GM23248 (cell line): ENCODE measurements at places on chromosomes 2 and 18. TPM values are rescaled to one million over a fixed set of nuclear protein-coding genes. Genes with fewer than 3 reads are reported as not detected.

DNA sequence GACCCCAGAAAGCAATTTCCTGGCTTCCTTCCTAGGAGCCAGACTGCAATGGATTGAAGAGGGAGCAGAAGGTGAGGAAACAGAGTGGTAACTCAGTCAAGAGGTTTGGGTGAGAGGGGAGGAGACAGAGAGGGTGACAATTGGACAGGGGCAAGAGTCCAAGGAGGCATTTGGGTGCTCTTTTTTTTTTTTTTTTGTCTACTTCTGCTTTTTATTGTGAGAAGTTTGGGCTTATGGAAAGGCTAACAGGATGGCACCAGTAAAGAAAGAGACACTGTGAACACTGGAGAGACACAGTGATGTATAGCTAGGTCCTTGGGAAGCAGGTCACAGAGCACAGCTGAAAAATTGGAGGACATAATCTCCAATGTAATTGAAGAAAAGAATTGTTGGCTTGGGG is 25.0 kb downstream of the CYBRD1 start:
- no peak for DNase-seq

GRCh38 chr2:235944591-235944990 is 223.6 kb downstream of the GBX2 start:
- no peak for DNase-seq

The GALNT14 gene
- total RNA-seq = 1.4 and 3.5 TPM in 2 replicates

The RAPGEF4 gene
- 2.2 TPM in 1 of 2 replicates, not detected in the other for total RNA-seq

The UGT1A6 gene
- total RNA-seq = not detected in 2 replicates

DNA sequence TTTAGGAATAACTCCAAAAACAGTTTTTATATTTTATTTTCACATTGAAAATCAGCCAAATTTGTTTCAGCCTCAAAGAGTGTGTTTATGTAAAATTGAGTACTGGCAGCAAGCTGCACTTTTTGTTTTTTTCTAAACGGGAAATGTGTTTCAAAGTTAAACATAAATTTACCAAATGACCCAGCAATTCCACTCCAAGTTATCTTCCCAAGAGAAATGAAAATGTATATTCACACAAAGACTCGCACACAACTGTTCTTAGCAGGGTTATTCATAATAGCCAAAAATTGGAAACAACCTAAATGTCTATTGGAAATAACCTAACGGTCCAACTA is 9.3 kb downstream of the ALPK2 start:
- no peak for DNase-seq

DNA sequence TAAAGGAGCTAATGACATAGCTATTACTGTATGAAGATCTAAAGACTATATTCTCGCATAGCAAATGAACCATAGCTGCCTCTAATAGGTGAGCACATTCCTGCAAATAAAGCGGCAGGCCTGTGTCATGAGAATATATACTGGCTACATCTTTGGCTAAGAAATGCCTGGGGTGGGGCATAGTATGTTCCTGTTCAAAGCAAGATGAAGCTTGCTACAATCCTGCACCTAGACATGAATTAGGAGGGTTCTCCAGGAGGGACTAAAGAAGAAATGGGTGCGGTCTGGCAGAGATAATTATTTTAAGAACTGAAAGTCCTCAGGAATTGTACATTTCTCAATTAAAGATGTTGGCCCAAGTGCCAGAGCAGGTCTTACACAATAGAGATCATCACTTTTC is 46.8 kb upstream of the PLA2R1 start:
- DNase-seq = no peak

DNA sequence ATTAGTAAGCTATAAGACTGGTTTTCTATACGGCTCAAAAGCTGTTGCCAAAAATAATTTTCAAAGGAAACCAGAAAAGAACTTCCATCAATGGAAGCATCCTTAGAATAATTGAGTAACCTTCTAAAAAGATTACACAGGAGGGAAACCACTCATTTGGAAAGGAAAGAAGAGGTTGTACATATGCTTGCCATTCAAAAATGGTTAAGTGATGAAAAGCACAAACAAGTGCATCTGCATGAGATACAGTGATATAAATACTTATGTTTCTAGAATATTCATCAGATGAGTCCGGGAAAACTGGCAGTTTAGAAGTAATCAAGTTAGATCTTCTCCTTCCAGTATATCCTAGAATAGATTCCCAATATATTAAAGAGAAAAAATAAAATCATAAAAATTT is 20.1 kb upstream of the SMAD2 start:
- no peak for DNase-seq

The ABCG5 gene
- not detected in 2 replicates for total RNA-seq

DNA sequence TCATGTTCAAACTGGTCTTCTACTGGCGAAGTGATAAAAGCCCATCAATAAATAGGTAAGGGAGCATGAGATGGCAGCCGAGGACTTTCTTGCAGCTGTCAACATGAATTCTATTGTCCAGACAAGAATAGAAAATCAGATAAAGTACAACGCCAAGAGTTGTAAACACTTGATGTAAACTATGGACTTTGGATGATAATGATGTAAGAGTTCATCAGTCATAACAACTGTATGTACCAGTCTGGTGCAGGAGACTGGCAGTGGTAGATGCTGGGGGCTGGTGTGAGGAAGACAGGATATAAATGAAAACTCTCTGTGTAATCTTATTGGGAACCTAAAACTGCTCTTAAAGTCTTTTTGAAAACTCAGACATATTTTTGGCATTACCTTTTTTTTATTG is 155.9 kb upstream of the RASGRP3 start:
- peak; percentile 24 for DNase-seq

DNA sequence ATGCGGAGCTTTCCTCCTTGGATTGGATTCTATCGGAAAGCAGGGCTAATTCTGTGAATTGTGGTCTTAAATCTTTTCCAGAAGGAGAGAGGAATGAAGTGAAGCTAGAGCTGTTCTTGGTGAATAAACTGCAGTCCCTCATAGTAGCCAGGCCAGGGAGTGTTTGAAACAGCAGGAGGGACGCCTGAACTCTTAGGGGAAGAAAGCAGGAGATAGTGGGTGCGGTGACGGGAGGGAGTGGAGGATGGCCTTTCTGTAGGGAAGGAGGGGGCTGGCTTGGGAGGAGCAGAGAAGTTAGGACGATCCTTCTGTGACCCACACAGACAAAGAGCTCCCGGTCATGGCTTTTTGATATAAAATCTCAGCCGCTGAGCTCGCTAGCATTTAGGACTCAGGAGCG is 47.5 kb upstream of the KCNF1 start:
- DNase-seq = no peak

- no peak for DNase-seq
Observed at GRCh38 chr18:58476516-58477256, 152.2 kb downstream of the ALPK2 start.

DNA sequence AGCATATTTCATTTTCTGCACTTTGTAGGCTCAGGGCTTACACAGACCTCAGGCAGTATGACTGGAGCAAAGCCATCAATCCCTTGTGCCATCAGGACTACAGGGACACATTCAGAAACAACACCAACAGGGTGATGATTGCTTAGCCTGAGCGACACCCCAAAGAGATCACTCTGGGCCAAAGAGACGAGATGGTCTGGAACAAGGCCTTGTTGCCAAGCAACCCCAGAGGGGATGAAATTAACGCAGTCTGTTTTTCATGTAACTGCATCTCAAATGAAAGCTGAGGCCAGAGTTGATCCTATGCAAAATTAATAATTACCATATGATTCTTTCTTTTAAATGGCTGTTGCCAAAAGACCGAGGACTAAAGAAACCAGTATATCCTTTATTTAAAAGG is 20.2 kb upstream of the B3GNT2 start:
- no peak for DNase-seq

The RESP18 gene
- total RNA-seq = not detected in 2 replicates
